ENCODE measurements at places on chromosomes 5 and 9.

DNA sequence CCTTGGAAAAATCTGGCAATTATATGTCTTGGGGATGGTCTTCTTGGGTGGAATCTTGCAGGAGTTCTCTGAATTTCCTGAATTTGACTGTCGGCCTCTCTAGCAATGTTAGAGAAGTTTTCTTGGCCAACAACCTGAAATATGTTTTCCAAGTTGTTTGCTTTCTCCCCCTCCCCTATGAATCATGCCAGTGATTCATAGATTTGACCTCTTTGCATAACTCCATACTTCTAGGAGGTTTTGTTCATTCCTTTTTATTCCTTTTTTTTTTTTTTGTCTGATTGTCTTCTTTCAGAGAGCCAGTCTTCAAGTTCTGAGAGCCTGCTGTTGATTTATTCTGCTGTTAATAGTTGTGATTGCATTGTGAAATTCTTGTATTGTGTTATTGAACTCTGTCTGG lies 56.7 kb upstream of the SLC44A1 start:
- DNase-seq = no peak

- no peak for DNase-seq
These were observed 296.9 kb downstream of the TLE4 start for GRCh38 chr9:79868567-79869189.

DNA sequence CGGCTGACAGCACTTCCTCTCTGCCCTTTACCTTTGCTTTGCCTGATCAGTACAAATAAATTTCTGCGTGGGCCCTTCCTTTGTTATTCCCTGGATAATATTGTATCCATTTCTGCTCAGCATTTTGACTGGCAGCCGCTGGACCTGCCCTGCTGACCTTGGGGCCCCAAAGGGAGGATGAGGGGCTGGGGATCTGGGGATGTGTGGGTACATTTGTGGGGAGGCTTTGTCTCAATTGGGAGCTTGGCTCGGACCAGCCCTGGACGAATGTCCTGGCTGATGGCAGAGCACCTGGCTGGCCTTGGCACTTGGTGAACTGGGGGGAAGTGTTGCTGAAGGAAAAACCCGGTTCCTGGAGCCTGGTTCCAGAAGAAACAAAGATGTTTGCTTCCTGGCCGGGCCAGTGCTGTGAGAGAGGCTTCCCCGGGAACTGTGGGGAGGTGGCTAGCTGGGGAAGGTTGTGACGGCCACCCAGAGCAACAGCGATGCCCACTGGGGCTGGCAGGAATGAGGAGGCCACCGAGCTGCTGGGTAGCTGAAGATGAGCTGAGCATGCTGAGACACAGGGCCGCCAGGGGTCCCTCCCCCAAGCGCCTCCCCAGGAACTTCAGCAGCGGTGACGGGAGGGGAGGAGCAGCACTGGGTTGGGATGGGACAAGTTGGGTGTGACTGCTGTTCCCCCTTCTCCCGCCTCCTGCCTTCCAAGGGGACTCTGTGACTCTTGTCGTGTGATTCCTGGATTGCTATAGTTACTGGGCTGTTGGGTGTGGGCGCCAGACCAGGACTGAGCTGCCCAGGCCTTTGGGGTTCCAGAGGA lies 8.4 kb downstream of the LMX1B start:
- no peak for DNase-seq

GRCh38 chr9:136645903-136646754 lies 16.6 kb upstream of the EGFL7 start:
- no peak for DNase-seq

DNA sequence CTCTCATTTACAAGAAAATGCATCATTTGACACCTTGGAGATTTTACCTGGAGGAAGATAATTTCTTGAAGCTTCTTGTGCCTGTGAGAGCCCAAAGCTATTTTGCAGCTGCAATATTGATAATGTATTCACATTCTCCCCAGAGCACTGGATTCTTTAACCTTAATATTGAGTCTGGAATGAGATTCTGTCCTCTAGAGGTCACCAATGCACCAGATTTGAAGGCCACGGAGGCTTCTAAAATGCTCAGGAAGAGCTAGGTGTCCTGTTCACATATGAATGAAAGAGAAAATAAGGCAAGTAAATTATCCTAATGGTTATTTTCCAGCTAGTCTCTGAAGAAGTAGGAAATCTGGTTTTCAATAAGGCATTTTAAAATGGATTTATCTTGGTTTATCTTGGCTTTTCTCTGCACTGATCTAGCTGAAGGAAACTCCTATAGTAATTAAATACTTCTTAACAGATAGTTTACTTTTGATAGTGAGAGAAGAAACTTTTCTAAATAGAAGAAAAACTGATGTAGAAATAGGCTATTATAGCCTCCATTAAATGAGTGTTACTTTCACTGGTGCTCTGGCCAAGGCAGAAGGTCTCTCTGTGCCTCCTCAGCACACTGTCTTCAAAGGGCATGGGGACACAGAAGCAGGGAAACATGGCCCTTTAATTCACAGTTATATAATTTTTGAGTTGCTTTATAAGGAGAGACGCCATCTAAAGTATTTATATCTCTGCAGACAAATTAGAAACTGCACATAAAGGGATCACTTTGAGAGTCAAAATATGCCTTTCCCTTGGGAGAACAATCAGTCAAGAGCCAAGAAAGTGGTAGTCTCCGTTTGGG lies 297.0 kb upstream of the ACTBL2 start:
- no peak for DNase-seq

DNA sequence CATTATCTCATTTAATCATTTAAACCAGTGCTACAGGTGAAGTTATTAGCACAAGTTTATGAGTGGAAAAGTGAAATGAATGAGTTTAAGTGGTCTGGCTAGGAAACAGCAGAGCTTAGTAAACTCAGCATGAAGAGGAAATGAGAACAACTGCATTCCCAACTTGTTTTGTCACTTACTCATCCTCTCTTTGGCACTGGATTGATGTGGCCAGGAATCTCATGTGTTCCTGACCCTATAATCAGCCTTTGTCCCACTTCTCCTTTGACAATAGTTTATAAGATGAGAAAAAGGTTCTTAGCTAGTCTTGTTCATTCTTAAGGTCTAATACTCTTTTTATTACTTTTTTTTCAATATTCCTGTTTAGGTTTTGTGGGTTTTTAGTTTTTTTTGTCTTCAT lies 559.2 kb upstream of the TLE4 start:
- no peak for DNase-seq

DNA sequence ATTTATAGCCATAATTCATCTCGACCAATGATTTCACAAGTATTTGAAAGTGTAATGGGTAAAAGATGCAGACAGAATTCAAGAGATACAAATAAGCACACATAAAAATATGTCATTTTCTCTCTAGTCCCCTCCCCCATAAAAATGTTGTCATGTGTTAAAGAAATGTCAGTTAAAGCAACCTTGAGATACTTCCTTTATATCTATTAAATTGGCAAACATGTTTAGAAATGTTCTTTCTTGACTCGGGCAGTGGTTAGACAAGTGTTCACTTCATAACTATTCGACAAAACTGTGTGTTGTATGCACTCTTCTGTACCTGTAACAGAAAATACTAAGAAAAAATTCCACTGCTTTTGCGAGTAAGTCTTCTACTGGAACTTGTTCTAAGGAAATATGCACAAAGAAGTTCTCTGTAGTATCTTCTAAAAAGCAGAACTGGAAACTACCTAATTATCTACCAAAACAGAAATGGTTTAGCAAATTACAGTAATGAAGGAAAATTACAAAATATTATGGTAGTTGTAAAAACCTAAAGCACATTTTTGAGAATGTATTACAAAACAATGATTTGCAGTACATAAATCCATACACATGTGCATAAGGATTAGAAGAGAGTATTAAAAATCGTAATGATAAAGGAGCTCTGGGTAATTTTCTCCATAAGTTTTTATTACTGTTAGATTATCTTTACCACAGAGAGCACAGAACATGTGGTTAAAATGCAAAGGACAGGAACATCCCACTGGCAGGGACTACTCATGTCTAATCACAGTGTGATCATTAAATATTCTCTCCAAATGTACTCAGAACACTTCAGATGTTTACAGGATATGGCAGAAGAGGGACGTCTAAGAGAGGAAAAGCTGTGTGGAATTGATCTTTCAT lies 35.9 kb downstream of the FBXW2 start:
- no peak for DNase-seq

DNA sequence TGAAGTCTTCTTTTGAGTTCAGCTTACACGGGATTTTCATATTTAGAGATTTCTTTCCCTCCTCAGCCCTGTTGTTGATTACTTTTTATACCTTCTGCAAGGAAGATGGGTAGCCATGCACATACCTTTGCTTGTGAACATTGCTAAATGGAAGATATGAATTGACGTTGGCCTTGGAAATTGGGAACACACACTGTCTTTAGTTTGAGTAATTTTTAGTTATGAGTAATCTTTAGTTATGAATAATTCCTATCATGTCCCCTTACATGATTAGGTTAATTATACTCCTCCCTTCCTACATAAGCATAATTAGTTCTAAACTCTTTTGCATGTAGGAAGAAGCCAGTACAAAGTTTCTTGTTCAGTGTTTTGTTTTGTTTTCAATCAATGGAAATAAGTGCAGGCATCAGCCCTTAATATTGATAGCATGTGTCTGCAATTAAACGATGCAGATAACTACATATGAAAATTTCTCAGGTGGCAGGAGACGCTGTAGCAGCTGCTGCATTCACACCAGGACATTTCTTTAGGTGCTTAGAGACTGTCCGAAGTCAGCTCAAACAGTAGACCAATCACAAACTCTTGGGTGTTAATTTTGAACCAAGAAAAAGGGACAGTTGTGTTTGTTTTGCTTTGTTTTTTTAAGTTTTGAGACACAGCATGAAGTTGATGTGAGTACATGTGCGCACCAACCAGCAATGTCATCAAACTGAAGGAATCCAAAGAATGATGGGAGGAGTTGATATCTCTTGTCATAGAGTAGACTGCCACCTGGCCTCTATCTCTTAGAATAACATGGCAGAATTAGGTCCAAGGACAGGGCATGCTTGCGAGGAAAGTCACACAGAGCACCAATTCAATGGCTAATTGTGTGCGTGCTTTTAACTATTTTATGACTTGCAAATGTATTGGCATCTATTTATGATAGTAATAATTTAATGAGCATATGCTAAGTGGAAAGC lies 51.4 kb downstream of the SMARCA2 start:
- DNase-seq = no peak

DNA sequence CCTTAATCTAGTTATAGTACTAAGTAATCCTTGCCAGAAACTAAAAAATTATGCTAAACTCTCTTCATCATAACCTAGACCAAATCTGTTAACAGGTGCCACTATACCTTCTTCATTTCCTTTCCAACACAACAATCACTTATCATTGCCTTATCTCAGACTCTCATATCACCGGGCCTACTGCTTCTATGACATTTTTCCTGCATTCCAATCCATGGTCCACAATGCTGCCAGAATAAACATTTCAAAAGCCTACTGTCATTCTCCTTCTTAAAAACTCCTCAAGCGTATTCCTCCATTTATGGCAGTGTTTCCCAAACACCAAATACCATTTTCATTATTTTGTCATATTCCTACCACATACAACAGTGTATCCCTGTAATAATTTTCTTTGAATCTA lies 6.5 kb downstream of the PPP6C start:
- DNase-seq = no peak

DNA sequence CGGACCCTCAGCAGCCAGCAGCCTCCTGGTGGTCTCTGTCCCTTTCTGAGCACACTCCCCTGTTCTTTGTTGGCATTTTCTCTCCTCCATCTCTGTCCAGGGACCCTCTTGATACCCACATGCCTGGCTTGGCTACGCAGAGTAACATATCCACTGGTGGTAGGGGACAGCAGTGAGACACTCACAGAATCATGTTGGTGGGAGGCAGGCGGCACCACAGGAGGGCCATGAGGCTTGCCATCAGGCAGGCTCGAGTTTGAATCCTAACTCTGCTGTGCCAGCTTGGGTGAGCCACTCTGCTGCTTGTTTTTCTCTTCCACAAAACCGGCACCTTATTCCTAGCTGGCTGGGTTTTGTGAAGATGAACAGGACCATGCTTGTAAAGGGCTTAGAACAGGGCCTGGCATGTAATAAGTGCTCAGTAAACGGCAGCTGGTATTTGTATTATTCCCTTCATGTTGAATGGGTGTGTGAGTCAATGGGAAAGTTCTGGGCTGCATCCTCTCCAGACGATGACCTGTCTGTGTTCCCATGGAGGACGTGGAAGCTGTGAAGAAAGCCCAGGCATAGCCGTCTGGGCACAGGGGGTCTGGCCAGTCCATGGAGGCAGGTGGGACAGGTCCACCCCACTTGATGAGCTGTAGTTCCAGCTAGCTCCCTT lies 2.3 kb downstream of the COL27A1 start:
- no peak for DNase-seq

DNA sequence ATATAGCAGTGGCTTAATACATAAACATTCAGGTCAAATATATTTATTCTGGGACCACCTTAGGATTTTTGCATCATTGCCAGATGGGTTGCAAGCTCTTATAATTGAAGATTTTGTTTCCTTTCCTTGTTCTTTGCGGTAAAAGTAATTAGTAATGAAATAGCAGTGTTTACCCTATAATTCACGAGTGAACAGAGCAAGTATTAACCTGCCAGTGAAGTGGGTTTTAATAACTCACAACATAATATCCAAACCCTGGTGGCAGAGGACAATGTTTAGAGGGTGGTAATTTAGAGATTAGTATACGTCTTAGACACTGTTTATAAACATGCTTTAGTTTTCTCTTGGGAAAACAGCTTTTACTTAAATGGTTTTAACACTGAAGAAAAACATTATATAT lies 11.8 kb downstream of the ARL14EPL start:
- no peak for DNase-seq

DNA sequence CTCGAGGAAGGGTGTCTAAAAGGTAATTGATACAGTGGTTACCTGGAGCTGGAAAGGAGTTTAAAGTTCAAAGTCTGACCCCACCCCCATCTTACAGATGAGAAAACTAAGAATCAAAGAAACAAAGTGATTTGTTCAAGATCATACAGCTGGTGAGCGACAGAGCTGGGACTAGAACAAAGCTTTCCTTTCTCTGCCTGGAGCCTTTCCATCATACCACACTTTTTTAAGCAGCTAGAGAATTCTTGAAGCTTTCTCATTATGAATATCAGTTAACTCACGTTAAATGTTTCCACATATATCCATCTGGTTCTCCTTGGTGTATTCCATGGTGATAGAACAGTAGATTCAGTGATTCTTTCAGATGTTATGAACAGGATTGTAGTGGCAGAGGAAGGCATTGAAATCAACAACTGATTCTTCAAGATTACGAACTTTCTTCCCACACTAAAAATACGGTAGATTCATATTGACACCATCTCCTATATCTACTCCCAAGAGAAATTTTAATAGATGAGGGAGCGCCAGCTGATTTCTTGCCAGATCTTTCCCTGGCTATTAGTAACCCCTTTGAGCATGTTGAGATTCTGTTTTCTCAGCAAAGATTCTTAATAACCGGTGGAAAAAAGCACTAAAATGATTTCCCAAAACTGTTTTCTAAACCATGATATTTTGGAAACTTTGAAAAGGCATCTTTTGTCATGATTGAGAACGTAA lies 233.7 kb downstream of the ADAMTSL1 start:
- no peak for DNase-seq

- DNase-seq = no peak
These were observed 11.5 kb downstream of the SNX30 start for GRCh38 chr9:112761912-112762655.

GRCh38 chr5:177220576-177220975 lies 82.9 kb downstream of the RAB24 start:
- DNase-seq = no peak

Data from stimulated activated CD4-positive, alpha-beta T cell treated with anti-CD3 and anti-CD28 coated beads, Interleukin-15, amount 100 ng/mL, for 1 hour (primary cell).